Fibroblast of mammary gland (primary cell): ENCODE measurements at places on chromosomes 13 and 19.
A peak's percentile ranks its signal among the peaks of the same experiment; 100 is the strongest.

DNA sequence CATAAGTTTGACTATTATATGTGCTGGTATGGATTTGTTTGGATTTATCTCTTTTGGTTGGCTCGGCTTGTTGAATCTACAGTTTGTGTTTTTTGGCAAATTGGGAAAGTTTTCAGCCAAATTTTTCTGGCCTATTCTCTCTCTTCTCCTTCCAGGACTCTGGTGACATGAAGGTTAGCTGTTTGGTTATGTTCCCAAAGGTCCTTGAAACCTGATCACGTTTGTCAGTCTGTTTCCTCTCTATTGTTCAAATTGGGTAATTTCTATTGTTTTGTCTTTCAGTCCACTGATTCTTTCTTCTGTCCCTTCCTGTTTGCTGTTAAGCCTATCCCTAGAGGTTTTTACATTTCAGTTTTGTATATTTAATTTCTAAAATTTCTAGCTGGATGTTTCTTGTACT is 81.5 kb upstream of the SHISA2 start:
- DNase-seq = no peak

- no peak for DNase-seq
Observed at GRCh38 chr13:79246578-79246949, 159.5 kb downstream of the RBM26 start.

- peak; percentile 33 for DNase-seq
Observed at GRCh38 chr19:54248016-54248601, 5.5 kb upstream of the LILRA6 start.

- peak; percentile 81 for DNase-seq
Observed at GRCh38 chr13:102983496-102983895, 82.7 kb downstream of the SLC10A2 start.

GRCh38 chr19:3075605-3076431 is 13.5 kb upstream of the TLE5 start:
- no peak for DNase-seq

- no peak for DNase-seq
Observed at GRCh38 chr13:52712385-52712784, 27.2 kb downstream of the CNMD start.

- DNase-seq = no peak
Observed at GRCh38 chr19:32558607-32559228, 22.3 kb upstream of the PDCD5 start.

DNA sequence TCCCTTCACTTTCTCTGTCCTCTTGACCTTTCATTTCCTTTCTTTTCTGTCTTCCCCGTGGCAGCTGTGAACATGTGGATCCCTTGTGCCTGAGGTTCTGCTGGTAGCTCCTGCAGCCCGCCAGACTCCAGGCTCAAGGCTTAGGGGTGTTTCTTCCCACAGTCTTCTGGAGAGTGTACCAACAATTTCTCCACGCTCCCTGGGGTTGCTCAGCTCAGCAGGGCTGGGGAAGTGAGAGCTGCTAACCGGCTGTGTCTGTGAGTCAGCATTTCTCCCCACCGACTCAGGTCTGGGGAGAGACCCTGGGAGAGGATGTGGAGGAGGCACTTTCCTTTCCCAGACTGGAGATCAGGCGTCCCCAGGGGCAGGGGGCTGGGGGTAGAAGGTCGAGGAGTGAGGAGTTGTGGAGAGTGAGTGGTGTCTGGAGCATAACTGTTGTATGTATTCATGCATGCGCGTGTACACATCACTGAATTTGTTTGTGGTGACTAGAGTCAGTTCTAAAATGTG is 193.6 kb downstream of the KCNRG start:
- DNase-seq = peak; percentile 97
